ENCODE measurements at places on chromosomes 4 and X. TPM values are rescaled to one million over a fixed set of nuclear protein-coding genes. Genes with fewer than 3 reads are reported as not detected.

VCX gene
- total RNA-seq, result not detected

NKX6-1 gene
- total RNA-seq, result not detected

UGT2A1 gene
- under 0.01 TPM for total RNA-seq

SUPT20HL2 gene
- total RNA-seq, result not detected

UVSSA gene
- 2.6 TPM for total RNA-seq
